CD4-positive, alpha-beta T cell treated with Interleukin-6 at 100 ng/mL for 8 hours (primary cell): ENCODE measurements at places on chromosomes 6 and 20.
A peak's percentile ranks its signal among the peaks of the same experiment; 100 is the strongest.

DNA sequence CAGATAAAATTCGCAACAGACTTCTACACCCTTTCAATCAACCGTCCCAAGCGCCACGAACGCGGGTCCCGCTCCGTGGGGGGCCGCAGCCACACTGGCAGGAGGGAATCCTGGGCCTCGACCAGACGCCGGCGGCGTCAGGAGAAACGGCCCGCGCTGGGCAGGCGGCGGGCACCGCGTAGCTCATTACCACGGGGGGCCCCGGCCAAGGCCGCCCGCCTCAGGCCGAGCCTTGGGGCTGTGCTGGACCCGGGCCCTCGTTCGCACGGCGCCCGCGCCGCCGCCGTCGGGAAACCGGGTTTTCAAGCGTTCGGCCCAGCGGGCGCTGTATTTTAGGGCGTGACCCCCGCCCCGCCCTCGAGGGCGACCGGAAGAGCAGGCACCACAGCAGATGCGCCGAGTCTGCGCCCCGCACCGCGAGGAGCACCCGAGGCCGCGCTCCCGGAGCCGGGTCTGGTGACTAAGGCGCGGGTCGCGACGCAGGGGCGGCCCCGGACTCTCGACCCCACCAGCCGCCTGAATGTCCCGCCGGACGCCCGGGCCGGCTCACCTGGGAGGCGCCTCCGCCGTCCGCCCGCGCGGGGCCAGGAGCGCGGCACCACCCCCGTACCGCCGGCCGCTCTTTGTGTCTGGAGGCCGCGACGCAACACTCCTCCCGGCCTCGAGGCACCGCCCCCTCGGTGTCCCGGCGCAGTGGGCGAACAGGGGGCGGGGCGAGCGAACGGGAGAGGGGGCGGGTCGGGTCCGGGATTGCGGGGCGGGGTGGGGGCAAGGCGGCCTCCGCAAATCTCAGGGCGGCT lies at the start of gene NINL:
NINL (minus strand) TSS at position 627 of the 800 bp plus-strand sequence. CDS start 58,944 bp downstream, outside the sequence.
- peak; percentile 28 for DNase-seq

DNA sequence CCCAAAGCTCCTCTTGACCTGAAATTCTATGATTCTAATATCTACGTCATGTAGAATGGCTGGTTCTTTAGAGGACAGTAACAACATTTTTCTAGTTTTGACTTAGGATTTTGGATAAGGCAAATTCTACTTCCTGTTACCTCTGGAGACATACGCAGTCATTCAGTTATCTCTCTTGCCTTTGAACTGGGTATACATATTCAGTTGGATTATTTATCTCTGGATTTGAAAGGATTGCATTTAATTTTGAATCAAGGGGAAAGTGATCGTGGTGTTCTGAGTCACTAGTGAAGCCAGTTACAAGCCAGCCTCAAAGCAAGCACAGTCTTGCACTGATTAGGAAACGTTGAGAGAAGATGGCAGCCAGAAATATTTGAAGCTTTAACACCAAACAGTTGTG lies 35.3 kb upstream of the BCAS1 start:
- DNase-seq: no peak

DNA sequence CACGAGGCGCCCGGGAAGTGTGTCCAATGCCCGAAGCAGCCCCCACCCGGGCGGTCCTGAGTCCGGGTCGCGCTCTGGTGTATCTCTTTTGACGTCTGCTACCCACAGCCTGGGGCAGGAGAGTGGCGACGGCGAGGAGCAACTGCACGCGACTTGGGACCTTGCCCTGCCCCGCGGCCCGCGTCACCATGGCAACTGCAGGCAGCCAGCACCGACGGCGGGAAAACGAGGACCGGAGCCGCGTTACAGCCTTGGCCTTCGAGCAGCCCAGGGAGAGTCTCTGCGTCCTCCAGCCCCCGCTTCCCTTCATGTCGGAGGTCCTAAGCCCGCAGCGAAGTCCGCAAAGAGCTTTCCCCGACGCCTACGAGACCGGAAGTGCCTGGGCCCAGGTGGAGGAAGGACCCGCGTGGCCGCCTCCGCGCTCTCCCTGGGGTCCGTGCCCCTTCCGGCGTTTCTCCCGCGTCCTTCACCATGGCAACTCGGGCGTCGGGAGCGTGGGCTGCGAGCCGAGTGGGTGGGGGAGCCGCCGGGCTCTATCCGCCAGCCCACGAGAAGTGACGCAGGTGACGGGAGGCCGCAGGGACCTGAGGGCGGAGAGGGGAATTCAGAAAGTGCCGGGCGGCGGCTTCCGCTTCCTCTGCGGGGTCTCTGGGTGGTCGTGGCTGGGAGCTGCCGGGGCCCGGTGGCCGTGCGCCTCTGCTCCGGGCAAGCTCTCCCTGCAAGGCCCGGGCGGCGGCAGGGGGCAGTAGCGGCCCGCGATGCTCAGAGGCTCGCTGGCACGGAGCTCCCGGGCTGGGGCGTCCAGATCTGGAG lies 88.6 kb upstream of the TGM3 start:
- DNase-seq: peak; percentile 18

- DNase-seq: no peak
These were observed 432.8 kb downstream of the CDC5L start for GRCh38 chr6:44820321-44820720.

DNA sequence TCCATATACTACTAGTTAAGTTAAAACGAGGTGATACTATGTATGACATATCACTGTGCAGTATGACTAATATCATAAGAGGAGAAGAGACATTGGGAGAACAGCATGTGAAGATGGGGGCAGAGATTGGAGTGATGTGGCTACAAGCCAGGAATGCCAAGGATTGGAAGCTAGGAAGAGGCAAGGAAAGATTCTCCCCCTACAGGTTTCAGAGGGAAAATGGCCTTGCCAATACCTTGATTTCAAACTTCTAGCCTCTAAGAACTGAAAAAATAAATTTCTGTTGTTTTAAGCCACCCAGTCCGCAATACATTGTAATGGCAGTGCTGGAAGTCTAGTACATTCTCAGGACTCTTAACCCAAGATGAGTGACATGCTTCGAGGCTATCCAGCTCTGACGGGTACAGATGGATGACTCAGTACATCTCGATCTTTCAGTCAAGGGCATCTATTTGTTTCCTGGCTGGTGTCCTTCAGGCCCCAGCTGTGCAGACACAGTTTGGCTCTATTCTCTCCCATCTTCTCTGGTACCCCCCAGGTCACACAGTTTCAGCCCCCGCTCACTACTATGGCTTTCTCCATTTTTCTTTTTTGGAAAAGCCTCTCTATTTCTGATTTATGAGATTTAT lies 55.5 kb upstream of the THEMIS start:
- DNase-seq: no peak

DNA sequence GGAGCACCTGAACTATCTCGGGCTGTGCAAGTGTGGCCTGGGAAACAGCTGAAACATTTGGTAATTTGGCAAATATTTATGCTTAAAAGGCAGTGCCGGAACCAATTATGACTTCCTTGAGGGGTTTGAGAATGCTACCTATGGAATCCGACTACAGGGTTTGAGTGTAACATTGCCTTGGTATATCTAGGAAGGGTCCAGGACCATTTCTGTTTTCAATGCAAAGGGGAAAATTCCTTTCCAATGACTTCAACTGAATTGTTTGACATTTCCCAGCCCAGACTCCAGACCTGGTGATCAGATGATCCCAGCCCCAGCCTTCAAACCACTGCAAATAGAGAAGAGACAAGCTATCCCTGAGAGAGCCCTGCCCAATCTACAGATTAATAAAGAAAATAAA lies 4.6 kb upstream of the PPP1R3G start:
- DNase-seq: no peak

GRCh38 chr6:127343809-127344659 lies 625 bp upstream of the ECHDC1 start:
- no peak for DNase-seq
